OCI-LY7 (cell line): ENCODE measurements at places on chromosomes 2 and 18. TPM values are rescaled to one million over a fixed set of nuclear protein-coding genes. Genes with fewer than 3 reads are reported as not detected.

The ASXL3 gene
- total RNA-seq, result 2.6 and 3.9 TPM in 2 replicates

The CARF gene
- 17.5 and 21.4 TPM in 2 replicates for total RNA-seq

DNA sequence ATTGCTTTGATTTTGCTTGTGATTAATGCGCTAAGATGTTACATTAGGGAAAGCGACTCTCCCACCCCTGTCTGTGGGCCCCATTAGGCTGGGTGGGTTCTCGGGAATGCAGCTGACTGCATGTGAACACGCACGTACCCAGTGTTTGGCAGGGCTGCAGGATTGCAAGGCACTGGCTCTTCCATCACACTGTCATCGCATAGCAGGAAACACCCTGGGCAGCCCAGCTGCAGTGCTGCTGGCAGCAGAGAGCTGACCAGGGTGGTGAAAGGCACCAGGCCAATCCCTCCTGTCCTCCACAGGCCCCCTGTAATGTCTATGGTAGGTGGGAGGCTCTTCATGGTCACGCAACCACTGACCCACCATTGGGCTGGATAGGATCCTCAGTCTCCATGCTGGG lies 34.4 kb upstream of the FZD7 start:
- no peak for DNase-seq

DNA sequence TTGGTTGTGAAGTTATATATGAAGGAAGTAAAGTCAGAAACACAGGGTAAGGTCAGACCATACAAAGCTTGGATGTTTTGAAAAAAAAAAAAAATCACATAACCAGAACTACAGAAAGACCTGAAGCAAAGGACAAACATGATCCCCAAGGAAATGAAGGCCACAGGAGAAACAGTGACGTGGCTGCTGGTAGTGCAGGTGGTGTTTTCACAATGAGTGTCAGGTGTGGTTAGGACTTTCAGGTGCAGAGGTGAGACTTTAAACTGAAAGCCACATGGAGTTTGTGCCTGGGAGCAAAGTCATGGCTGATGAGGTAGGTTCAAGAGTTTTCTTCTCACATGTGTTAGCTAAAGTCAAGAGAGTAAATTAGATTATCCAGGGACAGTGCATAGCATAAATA lies 270.7 kb downstream of the PIEZO2 start:
- peak; percentile 78 for DNase-seq
